Heart left ventricle (tissue), 16 donors: ENCODE measurements at places on chromosomes 6 and 20. TPM values are rescaled to one million over a fixed set of nuclear protein-coding genes. Genes with fewer than 3 reads are reported as not detected.

DNA sequence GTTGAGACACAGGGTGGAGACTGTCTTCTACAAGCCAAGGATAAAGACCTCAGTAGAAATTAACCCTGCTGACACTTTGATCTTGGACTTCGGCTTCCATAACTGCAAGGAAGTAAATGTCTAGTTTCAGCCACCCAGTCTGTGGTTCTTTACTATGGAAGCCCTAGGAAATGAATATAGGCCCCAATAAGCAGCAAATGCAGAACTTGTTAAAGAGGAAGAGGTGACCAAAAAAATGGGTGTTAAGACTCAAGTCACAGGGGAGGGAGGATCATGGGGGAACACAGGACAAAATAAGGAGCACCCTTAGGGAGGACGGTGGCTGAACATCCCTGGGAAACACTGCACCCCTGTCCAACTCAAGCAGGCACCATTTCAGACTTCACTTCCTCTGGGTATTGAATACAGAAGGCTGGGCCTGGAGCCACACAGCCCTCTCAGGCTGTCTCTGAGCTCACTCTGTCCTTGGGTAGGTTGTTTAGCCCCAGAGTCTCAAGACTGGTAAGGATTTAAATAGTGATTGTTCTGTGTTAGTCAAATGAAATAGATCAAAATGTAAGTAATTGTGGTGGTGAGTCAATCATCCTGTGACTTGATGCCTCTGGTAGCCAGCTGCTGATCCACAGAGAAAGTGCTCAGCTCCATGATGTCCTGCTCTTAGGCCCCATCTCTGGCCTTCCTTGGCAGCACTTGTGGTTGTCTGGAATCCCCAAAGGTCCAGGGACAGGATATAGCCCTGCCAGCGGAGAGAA, 30.5 kb upstream of the SIRPD start:
- DNase-seq = no peak

- DNase-seq = no peak
Observed at GRCh38 chr6:25279748-25280343, 672 bp downstream of the CARMIL1 start.

DNA sequence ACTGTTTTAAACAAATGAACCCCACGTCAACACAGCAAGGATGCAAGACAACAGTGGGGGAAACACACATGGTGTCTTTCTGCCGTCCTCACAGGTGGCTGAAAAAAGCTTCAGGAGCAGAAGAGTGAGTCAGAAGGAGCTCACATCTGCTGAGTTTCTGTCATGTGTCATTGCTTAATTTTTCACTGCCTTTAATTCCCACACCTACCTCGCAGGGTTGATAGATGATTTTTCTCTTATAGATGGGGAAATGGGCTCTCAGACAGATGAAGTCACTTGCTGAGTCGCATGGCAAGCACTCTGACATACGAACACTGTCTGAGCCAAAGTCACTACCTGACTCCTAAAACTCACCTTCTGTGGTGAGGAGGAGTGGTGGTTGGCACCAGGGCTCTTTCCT, 28.3 kb upstream of the CARMIL1 start:
- no peak for DNase-seq

GRCh38 chr20:17572034-17572638, 2.3 kb downstream of the DSTN start:
- no peak for DNase-seq

- DNase-seq = peak; percentile 89
Observed at GRCh38 chr6:35318196-35319171, 20.9 kb downstream of the DEF6 start.

- DNase-seq = peak; percentile 66
Observed at GRCh38 chr6:44133003-44133931, 5.9 kb downstream of the TMEM63B start.

DNA sequence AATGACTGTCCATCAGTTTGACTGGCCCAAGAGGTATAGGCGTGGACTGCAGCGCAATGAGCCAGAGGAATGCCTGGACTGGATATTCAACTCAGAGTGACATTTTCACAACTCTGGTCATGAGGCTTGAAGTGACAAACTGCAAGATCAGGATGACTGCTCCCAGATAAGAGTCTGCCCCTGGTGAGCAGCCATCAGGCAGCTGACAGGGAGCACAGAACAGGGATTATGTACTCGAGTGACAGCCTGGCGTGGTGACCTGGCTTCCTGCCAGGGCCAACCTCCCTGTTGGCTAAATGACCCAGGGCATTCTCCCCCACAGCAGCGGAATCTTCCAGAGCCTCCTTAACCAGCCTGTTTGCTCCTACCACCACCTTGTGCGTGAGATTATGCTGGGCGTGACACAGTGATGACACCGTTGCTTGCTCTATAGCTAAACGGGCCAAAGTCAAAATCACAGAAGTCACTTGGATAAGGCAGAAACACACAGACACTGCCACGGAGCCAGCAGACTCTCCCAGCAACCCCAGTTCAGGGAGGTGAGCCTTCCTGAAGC, 209.1 kb upstream of the JARID2 start:
- peak; percentile 87 for DNase-seq

- DNase-seq = no peak
Observed at GRCh38 chr20:34415079-34415478, 52.0 kb downstream of the ITCH start.

GRCh38 chr6:158011980-158012566, 30.4 kb downstream of the SYNJ2 start:
- no peak for DNase-seq

DNA sequence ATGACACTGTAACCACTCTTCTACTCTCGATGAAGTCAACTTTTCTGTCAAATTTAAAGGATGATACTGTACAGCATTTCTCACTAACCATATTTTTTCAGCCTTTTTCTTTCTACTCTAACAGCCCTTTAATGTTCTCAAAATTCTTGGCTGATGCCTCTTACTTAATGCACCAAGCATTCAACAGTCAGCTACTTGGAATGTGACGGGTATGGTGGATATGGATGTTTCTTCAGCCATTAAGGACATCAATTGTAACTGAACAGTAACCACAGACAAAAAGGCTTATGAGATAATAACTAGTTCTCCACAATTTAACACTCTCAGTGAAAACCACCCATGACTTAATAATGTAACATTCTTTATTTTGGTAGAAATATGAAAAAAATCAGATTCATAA, 467.2 kb upstream of the ZNF337 start:
- no peak for DNase-seq

GRCh38 chr6:163539101-163539762, 124.7 kb downstream of the QKI start:
- DNase-seq = no peak

DNA sequence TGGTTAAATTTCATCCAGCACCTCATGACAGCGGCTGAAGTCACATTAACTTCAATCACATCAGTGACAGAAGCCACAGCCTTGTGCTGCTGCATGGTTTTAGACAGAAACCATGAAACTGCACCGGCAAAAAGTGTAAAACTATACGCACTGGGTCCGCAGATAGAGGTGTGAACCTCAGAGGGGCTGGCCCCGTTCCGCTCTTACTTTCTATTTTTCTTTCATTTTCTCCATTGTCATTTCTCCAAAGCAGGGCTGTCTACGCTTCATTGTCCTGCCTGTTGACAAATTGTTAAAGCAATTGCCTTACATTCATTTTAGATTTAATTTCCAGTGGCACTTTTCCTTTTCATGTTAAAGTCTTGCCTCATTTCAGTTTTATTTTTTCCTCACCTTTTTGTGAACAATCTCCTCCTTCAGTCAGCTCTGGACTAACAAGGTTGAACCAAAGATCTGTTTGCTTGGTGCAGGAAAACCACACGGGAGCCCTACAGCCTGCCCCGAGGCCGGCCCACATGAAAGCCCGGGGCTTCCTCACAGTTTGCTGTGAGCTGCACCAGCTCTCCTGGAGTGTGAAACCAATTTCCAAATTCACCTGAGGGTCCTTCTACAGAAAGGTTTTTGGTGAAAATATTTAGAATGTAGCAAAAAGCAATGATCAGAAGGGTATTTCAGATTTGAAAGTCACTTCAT, 63.7 kb downstream of the PRR18 start:
- no peak for DNase-seq

DNA sequence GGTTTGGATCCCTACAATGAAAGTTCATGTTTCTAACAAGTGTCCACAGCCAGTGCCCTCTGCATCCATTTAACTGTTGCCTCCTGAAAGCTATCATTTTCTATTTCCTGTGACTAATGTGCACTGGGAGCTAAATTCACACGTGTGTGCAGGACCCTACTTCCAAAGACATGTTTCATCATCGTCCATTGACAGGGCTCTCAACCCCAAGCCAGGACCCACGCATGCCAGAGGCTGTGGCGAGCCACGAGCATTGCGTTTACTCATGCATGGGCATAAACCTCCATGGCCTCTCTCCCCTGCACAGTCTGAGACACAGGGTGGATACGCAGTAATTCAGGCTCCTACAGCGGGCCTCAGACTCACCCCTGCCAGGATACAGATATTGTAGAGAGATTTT, 153.2 kb downstream of the MAFB start:
- DNase-seq = no peak

DNA sequence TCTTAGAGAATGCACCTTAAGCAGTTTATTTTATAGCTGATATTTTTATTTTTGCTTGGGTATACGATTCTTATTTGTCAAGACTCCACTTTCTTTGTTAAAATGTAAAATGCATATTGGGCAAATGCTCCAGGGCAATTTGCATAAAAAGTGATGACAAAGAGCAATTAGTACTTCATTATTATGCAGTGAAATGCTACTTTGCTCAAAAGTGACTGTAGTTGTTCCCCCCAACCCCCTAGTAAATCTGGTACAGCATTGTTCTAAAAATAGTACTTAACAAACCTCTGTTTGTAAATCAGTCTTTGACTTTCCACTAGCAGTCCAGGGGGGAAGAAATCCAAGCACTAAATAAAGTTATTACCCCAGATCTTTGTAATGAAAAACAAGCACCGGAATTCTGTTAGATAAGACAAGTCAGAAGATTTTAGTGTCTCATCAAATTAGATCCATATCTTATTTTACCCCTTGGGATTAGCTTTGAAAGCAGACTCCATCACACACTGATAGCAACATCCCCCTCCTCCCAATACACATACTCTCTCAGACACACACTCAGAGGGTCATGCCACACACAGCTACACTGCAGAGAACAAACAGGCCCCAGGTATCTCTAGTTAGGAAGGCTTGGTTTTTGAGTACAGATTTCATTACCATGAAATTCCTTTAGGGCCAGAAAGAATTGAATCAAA, 32.9 kb upstream of the BACH2 start:
- DNase-seq = no peak

DNA sequence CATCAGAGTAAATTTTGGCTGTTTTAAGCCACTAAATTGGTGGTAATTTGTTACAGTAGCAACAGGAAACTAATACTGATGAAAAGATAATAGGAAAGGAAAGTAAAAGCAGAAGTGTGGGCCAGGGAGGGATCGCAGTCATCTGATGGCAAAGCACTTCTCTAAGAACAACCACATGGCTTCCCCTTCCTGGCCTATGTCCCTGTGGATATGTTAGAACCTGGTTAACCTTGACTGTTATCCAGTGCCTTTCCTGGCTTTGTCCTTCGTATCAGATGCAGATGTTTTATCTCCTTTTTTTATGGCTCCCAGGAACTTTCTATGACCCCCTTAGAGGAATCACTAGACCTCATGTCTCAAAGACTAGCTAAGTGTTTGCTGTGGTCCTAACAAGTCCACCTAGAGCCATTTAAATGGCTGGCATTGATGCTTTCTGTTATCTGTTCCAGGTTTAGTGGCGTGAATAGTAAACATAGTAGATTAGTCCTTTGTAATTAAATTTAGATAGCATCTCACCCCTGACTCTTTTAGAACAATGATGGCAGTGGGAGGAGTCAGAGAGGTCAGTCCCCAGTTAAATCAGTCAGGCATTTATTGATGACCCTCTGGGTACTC, 79.2 kb upstream of the PHACTR2 start:
- no peak for DNase-seq

DNA sequence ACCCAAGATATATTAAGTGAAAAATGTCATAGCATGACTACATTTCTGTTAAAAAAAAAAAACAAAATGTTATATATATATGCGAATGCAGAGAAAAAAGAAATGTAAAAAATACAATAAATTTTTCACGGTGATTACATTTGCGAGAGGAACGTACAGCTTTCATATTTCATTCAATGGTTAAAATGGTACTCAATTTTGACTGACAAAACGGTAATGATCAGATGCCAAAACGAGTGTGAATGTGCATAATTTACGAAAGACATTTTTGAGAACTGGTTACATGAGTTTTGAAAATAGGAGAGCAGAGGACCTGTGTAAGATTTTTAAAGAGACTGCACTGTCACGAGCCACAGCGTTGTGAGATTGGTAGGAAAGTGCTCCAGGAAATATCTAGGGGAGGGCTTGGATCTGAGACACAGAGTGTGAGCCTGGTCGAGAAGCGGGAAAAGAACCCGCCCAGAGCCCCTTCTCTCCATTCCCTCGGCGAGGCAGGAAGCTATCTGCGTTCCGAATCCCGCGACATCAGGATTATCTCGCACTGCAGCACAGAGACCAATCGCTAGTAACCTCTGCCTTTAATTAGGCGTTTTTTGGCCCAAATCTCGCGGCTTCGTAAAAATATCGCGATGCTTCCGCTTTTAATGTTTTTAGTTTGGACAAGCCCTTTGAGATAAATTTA, 28.5 kb downstream of the TRIM27 start:
- peak; percentile 93 for DNase-seq

- DNase-seq = no peak
Observed at GRCh38 chr6:23106951-23107350, 537.6 kb downstream of the HDGFL1 start.

GRCh38 chr6:45584127-45584526, 206.4 kb upstream of the SUPT3H start:
- no peak for DNase-seq

DNA sequence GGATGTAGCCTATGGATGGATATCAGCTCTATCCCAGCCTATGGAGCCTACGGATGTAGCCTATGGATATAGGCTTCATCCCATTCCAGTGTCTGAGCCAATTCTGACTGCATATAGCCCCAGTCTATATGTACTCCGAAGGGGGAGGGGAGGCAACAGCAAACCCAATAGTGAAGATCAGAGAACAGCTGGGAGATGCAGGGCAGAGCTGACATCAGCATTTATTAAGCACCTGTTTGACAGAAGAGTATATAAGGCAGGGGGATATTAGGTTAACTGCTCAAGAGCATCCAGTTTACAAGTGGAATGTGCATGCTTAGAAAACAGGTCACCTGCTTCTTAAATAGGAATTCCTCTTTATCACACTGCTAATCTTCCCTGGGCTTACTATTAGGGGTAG, 85.2 kb downstream of the TNFAIP3 start:
- DNase-seq = no peak

The TRIM38 gene
- 3.0 TPM for total RNA-seq

The STXBP5 gene
- 13.2 TPM for total RNA-seq

The OPRM1 gene
- total RNA-seq = not detected

The ACAT2 gene
- 7.8 TPM for total RNA-seq

The BPI gene
- total RNA-seq = not detected

The DPPA5 gene
- total RNA-seq = not detected

The C6orf15 gene
- not detected for total RNA-seq

The CTSZ gene
- 130 TPM for total RNA-seq

The FOXQ1 gene
- total RNA-seq = not detected

The CST5 gene
- total RNA-seq = not detected

The STMN3 gene
- total RNA-seq = 5.7 TPM
